ENCODE measurements at places on chromosomes 11 and 22.

DNA sequence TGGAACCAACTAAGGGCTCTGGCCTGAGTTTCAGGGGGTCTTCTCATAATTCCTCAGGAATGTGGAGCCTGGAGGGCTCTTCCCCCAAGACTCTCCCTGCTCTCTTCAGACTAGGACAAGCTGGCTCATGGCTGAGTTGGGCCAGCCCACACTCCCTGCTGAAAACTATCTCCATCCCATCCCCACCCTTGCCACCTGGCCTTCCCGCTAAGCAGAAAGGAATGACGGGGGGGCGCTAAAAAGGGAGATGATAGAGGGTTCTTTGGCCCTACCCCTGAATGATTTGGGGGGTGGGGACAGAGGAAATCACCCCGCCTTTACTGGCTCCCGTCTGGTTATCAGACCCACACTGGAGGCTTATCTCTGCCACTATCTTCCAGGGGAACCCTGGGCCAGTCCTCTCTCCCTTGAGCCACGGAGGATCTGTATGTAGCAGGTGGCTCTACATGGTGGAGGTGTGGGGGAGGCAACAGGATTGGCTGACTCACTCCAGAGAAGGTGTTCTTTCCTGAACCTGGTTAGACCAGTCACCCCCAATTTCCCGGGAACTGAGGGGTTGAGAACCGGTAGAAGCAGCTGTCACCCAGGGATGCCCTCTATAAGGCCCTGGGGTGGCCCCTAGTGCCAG is 5.7 kb downstream of the SMTN start:
- no peak for DNase-seq

DNA sequence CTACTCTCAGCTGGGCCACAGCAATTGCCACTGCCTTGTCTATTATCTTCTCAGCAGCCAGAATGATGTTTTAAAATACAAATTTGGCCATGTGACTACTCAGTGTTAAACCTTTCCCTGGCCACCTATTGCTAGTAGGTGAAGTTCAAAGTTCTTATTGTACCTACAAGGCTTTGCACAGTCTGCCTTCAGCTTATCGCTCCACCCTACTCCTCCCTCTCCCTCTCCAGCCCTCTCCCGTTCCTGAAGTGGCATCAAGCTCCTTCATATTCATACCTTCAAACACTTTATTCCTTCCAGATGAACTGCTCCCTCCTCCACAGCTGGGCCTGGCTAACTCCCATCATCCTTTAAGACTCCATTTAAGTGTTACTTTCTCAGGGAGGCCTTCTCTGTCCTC is 37.3 kb downstream of the OR10A6 start:
- no peak for DNase-seq

DNA sequence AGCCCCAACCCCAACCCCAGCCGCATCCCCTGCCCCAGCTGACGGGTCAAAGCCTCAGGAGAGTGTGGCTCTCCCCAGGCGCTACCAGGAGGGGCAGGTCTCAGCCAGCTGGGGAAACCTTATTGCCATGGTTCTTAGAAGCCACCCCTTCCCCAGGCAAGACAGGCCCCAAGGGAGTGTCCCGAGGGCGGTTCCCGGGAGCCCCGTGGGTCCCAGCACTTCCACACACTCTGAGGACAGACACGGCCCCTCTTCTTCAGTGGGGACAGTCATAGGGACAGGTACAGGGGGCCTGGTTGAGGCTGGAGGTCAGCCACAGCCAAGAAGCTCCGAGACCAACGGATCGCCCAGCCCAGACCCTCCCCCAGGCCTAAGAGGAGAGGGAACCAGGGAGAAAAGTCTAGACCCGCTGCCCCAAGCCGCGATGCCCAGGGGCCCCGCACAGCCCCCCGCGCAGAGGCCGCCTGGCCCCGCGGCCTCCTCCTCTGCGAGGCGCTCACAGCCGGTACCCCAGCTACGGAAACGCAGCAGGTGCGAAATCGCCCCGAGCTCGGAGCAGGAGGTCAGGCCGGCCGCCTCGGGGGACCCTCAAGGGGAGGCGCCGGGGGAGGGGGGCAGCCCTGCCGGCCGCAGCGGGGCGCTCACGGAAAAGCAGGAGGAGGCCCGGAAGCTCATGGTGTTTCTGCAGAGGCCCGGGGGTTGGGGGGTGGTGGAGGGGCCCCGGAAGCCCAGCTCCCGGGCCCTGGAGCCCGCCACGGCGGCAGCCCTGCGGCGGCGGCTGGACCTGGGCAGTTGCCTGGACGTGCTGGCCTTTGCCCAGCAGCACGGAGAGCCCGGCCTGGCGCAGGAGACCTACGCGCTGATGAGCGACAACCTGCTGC is 2.6 kb downstream of the KLHDC7B start:
- peak; percentile 70 for DNase-seq

- no peak for DNase-seq
Measured at GRCh38 chr11:74905326-74905725, 43.6 kb downstream of the XRRA1 start.

DNA sequence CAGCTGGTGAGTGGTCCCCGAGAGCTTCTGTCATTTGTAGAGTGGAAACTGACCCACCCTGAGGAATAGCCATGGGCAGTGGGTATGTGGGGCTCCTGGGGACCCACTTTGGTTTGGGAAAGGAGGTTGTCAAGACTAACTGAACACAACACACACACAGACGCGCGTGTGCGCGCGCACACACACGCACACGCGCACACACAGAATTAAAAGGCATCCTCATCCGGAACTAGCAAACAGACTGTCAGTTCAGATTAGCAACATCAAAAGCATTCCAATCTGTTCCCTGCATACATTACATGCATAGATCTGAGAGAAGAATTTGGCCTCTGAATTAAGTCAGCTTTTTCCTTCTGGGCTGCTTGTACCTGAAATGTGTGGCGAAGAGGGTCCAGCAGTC is 284.7 kb downstream of the ST3GAL4 start:
- DNase-seq: no peak

DNA sequence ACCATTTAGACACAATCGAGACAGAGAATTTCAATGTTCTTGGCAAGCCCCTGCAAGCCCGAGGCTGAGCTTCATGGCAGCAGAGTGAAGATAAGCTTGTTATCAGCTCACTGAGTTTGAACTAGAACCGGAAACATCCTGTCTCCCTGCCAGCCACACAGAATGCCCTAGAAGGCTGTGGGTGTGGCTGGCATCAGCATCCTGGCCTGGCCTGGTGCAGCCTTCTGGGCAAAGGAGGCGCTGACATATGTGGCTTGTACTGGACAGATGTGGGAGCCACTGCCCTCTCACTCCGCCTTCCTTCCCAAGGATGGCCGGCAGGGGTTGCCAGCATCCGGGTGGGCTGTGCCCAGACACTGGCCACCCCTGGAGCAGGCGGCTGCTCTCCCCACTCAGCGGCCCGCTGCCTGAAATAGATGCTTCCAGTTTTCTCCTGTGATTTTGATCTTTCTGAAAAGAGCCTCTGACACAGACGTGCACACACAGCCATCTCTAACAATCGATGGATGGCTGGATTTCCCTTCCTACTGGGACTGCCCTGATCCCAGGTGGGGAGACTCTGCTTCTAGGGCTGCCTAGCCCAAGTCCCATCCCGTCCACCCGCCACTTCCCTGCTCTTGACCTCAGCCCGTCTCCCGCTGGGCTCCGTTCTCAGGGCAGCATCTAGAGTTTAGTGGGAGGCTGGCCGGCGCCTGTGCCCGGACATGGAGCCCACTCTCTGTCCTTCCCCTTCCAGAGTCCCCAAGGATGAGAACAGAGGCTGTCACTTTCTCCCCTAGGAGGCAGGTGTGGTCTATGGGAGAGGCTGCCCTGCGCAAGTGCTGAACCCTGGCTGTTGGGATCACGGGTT is 149.7 kb downstream of the CTTN start:
- DNase-seq: no peak

DNA sequence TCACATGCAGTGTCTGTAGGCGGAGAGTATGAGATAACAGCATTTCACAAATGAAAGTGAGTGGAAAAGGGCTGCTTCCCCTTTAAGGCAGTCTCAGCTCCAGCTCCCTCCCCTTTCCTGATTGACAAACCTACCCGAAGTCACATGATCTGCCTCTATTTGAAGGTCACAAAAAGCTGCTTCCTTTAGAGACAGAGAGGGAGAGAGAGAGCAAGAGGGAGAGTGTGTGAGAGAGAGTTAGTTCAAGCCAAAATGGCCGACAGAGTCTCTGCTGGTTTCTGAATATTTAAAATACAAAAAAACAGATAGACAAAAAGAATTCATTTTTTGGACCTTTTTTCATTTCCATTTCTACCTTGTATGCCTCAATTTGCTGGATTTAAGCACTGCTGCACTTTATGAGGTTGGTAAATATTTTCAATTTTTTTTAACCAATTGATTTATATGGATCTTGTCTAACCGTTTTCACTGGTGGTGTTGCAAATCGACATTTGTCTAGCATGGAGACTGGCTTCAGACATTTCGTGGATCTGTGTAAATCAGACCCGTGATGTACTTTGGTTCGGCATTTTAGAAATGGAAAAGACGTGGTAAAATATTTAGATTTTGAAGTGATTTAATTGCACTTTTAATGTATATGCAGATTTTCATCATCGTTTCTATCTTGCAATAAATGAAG is at the start of gene TNRC6B:
TNRC6B (plus strand) TSS at position 188 of the 679 bp plus-strand sequence; CDS start at position 399, 211 bp downstream.
- peak; percentile 12 for DNase-seq

GRCh38 chr11:65485920-65486219 is 13.0 kb upstream of the MALAT1 start:
- no peak for DNase-seq

- DNase-seq: no peak
Measured at GRCh38 chr22:27380855-27381254, 420.7 kb downstream of the MN1 start.

DNA sequence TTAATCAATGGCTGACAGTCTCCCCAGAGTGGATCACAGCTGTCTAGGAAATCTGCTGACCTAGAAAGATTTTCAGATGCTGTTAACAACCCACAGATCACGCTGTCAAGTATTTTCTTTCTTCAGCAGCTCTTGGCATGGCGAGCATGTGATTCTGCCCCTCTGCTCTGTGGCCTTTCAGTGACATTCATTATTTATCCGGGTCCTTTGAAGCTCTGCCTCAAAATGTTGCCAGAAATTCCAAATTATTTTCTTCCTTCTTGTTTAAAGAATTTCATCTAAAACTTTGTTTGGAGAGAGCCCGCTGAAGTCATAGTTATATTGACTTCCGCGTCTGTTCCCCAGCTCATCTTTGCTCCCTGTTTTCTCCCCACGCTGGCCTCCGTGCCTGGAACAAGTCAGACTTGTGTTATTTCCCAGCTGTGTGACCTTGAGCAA is 134.1 kb downstream of the COMMD9 start:
- DNase-seq: no peak

GRCh38 chr11:40338739-40339138 is 1120.7 kb downstream of the LRRC4C start:
- no peak for DNase-seq

DNA sequence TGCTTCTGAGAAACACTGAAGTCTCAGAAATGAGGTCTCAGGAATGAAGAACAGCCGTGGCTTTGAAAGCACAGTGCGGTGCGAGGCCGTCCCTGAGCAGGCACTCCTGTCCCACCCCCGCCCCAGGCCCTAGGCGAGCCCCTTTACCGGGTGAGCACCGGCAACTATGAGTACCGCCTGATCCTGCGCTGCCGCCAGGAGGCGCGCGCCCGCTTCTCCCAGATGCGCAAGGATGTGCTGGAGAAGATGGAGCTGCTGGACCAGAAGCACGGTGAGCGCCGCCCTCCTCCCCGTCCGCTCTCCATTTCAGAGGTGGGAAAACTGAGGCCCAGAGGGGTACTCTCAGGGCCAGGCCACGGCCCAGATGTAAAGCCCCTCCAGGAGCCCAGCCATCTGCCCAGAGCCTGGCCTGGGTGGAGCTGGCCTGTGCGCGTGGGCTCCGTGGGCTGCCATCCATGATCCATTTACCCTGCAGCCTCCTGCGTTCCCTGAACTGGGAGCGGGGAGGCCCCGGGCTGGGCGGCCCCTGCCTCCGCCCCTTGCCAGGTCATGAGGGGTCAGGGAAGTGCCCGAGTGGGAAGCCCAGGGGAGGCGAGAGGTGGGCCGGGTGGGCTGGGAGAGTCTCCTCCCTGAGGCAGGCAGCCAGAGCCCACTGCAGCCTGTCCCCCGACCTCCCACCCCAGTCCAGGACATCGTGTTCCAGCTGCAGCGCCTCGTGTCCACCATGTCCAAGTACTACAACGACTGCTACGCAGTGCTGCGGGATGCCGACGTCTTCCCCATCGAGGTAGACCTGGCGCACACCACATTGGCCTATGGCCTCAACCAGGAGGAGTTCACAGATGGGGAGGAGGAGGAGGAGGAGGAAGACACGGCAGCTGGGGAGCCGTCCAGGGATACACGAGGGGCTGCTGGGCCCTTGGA is 9.5 kb downstream of the SLC16A8 start:
- DNase-seq: no peak
